CD4-positive, alpha-beta T cell (primary cell): ENCODE measurements at places on chromosomes 4 and X. TPM values are rescaled to one million over a fixed set of nuclear protein-coding genes. Genes with fewer than 3 reads are reported as not detected.

The MID2 gene
- 15.7 TPM for total RNA-seq

The TASL gene
- total RNA-seq: 0.41 TPM

The MAGEA10 gene
- not detected for total RNA-seq

The SULT1E1 gene
- total RNA-seq: not detected

The MAOA gene
- total RNA-seq: not detected

The SMIM31 gene
- total RNA-seq: not detected

The ERAS gene
- not detected for total RNA-seq

The EGF gene
- total RNA-seq: not detected

The YY2 gene
- 1.0 TPM for total RNA-seq

The STATH gene
- total RNA-seq: not detected

The CT45A3 gene
- total RNA-seq: not detected

The DRP2 gene
- not detected for total RNA-seq

The MGAT4D gene
- total RNA-seq: not detected

The AREG gene
- total RNA-seq: 63.8 TPM

The STARD8 gene
- total RNA-seq: 0.25 TPM

The PALLD gene
- total RNA-seq: 0.78 TPM

The YIPF7 gene
- total RNA-seq: not detected

The NSUN7 gene
- 0.14 TPM for total RNA-seq

The POLR2B gene
- 72.5 TPM for total RNA-seq

The MAGEA4 gene
- total RNA-seq: not detected

The FGF13 gene
- total RNA-seq: not detected

The FATE1 gene
- not detected for total RNA-seq

The GPM6B gene
- not detected for total RNA-seq

The TCEAL5 gene
- total RNA-seq: not detected

The AMER1 gene
- 3.0 TPM for total RNA-seq

The CFI gene
- total RNA-seq: not detected

The TRIM75 gene
- not detected for total RNA-seq

The DMP1 gene
- not detected for total RNA-seq

The RNF212 gene
- total RNA-seq: 8.3 TPM

The CHST7 gene
- 4.0 TPM for total RNA-seq

The NIPAL1 gene
- 0.85 TPM for total RNA-seq

The ASB12 gene
- not detected for total RNA-seq

The FRMPD4 gene
- total RNA-seq: not detected

The PHEX gene
- 0.08 TPM for total RNA-seq

The SLC16A2 gene
- total RNA-seq: 0.22 TPM

The CC2D2A gene
- not detected for total RNA-seq

The COL4A6 gene
- total RNA-seq: not detected

The HSD17B13 gene
- 0.27 TPM for total RNA-seq

The RAB41 gene
- total RNA-seq: not detected

The ARMCX1 gene
- 0.61 TPM for total RNA-seq

The TNMD gene
- not detected for total RNA-seq

The BMP2K gene
- 4.6 TPM for total RNA-seq
